ENCODE measurements at places on chromosomes 16 and 17.

DNA sequence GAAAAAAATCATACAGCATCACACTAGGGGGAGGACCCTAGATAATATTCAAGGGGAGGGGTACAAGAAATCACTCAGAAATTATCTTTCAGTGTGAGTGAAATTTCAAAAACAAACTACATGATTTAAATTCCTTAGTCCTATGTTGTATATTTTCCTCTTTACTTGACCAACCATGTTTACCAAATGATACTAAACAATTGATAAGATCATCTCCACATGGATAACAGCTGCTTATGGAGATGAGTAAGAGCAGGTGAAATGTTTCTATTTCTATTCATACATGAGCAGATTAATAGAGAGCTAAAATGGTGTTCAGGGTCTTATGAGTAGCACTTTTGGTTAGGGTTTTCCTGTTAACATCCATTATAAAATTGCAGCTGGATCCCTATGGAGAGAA lies 7.3 kb upstream of the VAT1L start:
- no peak for DNase-seq

GRCh38 chr17:37839196-37839978 lies 84.8 kb upstream of the TBC1D3K start:
- no peak for DNase-seq

GRCh38 chr16:53258809-53259208 lies 175.5 kb upstream of the RBL2 start:
- no peak for DNase-seq

DNA sequence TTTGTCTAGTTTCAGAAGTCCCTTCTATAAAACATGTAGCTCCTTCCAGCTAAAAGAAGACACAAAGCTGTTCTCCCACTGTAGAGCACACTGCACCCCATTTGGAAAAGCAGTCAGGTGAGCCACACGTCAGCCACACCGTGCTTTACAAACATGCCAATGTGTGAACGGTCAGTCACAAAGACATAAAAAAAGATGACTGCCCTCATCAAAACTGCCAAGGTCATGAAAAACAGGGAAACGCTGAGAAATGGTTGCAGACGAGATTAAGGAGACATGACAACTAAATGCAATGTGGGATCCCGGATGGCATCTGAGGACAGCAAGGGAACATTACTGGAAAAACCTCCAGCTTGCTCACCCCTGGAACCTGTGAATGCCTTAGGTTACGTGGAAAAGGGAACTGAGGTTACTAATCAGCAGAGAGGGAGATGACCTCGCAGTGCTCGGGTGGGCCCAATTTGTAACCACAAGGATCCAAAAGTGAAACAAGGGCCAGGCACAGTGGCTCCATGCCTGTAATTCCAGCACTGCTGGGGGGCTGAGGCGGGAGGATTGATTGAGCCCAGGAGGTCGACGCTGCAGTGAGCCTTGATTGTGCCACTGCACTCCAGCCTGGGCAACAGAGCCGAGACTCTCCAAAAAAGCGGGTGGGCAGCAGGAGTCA lies 8.1 kb downstream of the ANKRD11 start:
- no peak for DNase-seq

DNA sequence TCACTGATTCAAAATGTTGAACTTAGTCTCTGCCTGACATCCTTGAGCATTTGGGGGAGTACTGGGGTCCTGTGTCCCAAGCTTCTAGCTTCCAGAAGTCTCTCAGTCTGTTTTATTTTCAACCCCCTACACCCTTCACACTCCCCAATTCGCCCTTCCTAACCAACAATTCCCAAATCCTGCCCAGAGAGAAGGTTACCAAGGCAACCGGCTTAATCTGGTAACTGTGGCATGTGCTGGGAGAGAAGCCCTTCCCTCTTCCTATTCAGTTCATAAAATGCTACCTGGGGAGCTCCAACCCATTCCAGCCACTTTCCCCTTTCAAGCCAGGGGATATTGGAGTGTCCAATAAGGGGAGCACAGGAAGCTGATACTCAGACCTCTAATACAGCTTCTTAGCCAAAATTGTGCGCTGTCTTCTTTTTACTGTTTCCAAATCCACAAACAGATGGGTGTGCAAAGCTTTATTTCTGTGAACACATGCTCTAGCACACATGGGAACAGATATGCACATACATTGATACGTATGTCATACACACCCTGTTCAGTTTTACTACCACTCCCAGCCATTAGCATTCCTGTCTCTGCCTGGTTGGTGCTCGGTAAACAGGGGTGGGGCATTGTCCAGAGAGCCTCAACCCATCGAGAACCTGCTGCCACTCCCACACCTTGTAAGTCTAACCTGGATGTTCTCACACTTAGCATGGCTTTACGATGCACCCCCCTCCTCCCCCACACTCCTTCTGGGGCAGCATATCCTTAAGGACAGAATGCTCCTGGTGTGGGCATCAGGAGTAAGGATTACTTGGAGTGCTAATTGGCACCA lies 1.1 kb upstream of the RAPGEFL1 start:
- DNase-seq = no peak
